ENCODE measurements at places on chromosomes 3 and 15.
A peak's percentile ranks its signal among the peaks of the same experiment; 100 is the strongest.

DNA sequence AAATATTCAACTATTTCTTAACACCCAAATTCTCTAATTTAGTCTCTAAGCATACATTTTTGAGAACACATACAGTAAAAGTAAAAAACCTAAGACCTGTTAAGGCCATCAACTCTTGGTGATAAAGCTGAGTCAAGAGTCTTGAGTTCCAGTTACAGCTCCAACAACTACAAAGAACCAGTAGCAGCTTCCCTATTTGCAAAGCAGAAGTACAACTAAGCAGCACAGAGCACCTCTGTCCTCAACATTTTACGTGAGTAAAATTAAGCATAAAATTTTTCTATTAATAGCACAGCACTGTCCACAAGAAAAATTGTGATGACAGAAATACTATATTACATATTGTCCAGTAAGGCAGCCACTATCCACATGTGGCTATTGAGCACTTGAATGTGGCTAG lies 4.4 kb downstream of the PCOLCE2 start:
- DNase-seq: no peak

DNA sequence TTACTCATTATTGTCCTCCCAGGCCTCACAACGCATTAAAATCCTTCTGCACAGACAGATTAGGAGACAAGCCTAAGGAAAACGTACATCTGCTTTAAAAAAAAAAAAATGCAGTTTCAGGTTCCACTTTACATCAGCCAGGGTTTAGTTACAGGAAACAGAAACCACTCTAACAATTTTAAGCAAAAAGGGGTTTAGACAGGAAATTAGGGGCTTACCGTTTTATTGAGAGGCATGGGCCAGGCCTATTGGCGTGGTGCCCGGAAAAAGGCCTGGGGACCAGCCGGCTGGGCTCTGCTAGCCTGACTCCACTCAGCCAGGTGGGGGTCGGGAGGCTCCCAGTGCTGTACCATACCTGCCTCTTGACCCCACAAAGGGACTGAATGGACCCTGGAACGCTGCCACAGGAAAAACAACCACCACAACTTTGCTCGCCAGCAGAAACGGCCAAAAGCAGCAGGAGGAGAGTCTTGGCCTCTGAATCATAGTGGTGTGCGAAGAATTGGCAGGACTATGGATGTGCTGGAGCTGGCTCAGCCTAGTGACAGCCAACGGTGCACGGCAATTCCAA lies 124.3 kb downstream of the CHSY1 start:
- DNase-seq: no peak

DNA sequence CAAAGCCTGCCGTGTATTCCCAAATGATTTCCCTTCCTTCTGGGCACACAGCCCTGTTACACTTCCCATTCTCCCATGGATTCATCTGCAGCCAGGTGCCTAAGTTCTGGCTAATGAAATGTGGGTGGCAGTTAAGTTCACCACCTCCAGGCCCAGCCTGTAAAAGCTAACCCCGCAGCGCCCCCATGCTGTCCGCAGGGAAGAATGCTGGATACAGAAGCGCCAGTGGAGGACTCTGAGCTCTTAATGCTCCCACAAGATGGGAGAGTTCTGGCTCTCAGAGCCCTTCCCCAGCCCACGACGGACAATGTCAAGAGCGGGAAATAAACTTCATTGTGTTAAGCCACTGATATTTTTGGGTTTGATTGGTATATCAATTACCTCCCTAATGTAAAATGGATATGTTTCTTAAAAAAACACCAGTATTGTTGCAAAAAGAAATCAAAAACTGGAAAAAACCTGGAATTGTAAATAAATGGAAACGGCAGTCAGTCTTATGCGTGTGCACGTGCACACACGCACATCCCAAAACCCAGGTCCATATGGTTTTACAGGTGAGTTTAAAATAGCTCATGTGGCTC lies 37.7 kb upstream of the FGD5 start:
- peak; percentile 74 for DNase-seq

GRCh38 chr15:74727727-74728126 lies 2.4 kb upstream of the CYP1A1 start:
- DNase-seq: no peak

DNA sequence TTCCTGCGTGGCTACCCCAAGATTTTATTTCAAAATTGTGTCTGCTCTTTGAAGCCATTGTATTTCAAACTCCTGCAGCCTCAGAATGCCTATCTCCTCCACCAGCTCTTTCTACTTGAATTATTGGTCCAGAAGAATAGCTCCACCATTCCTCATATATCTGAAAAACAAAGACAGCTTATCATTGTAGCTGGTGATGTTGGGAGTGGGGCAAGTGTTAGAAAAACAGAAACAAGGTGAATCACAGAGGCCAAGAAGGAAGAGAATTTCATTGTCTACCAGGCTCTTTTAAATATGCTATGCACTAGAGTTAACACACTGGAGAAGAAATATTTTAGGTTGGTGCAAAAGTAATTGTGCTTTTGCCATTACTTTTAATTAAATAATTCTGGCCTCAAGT lies 307.9 kb upstream of the ROPN1 start:
- DNase-seq: no peak

- DNase-seq: no peak
These were observed 873.0 kb downstream of the ROBO1 start for GRCh38 chr3:78894787-78895186.

- peak; percentile 41 for DNase-seq
These were observed 2.1 kb downstream of the TLE3 start for GRCh38 chr15:70095408-70096214.

GRCh38 chr15:41554915-41555314 lies 4.1 kb upstream of the TYRO3 start:
- no peak for DNase-seq

DNA sequence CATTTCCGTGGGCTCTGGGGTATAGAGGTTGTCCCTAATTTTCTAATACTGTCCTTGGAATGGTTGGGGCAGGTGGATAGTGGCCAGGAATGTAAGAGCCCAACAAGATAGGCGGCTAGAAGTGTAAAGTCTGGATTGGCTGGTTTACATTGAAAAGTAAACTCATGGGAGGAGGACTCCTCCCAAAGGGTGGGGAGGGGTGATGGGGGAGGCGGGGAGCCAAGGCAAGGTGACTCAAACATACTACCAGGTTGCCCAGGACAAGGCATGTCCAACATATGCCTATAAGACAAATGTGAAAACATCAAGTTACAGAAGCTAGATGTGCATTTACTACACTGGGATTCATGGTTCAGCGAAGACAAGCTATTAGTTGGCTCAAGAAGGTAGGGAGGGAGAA lies 14.3 kb upstream of the SAMMSON start:
- no peak for DNase-seq

DNA sequence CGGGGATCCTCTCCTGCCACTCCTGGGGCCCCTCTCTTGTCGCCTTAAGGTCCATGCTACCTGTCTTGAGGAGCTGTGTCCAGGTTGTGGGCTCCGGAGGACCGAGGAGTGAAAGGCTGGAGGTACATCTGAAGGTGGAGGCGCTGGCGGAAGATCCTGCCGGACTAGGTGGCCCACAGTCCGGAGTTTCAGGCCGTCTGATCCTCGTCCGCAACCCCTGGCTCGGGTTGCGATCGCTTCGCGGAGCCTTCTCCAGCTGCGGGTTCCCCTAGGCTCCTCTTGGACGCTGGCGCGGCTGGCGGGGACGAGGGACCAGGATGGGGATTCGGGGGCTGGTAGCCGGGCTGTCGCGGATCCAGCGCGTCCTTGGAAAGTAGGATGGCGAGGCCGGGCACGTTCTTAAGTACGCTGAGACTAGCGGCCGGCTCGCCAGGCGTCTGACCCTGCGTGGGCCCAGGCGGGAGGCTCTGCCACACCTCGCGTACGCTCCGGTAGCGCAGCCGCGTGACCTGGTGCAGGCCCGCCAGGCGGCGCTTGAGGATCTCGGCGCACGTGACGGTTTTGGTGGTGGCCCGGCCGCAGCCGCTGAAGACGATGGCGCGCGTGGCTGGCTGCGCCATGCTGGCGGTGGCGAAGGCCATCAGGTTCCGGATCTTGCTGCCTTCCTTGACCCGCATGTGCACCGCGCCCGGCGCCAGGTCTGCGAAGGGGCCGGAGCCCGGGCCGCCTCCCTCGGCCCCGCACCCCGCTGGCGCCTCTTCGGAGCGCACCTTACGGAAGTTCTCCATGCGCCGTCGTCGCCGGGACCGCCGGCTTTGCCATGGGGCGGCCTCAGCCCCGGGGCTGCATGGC lies 550 bp downstream of the RPP25 start:
- peak; percentile 77 for DNase-seq

GRCh38 chr15:52667597-52667996 lies 11.6 kb downstream of the ATOSA start:
- DNase-seq: no peak

DNA sequence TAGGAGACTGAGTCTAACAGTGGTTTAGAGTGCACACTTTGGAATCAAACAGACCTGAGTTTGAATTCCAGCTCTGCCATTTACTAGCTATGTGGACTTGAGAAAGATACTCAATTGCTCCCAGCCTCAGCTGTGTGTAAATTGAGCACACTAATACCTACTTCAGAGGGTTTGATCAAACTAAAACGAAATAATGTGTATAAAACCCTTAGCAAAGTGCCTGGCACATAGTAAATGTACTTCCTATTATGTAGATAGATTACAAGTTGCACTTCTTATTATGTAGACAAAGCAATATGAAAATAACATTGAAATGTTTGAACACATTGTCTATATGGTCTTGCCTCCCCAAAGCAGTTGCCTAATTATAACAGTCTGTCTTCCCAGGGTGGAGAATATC lies 180.6 kb downstream of the ANXA2 start:
- DNase-seq: no peak

GRCh38 chr15:43702174-43702573 lies 8.5 kb downstream of the CKMT1A start:
- DNase-seq: no peak

DNA sequence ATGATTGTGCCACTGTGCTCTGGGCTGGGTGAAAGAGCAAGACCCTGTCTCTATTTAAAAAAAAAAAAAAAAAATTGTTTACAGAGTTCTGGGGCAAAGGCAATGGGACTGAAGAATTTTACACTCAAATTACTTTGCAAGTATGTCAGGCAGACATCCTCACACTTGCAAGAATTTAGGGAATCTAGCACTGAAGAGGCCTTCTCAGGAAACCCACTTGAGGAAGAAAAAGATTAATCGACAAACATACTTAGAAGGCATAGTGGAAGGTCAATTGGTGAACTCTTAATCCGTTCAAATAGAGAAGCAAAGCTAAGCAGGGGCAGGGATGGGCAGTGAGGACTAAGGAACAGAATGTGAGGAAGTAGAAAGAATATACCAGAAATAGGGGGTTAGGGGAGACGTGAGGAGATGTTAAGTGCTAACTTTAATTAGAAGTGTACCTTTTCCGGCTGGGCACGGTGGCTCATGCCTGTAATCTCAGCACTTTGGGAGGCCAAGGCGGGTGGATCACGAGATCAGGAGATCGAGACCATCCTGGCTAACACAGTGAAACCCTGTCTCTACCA lies 15.0 kb downstream of the ST6GAL1 start:
- no peak for DNase-seq

- DNase-seq: no peak
These were observed 25.5 kb downstream of the ATP1B3 start for GRCh38 chr3:141901914-141902313.

DNA sequence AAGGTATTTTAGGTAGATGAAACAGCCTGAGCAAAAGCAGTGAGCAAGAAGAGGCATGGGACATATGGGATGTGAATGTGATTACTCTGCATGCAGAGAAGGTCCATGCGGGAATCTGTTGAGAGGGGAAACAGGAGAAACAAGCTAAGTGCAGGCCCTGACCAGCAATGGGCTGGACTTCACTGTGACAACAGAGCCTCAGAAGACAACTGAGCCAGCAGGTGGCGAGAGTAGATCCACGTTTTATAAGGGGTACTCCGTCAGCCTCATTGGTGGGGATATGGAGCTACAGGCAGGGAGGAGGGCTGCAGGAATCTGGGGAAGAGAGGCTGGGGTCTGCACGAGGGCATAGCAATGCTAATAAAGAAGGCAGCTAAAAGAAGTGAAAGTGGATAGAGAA lies 405.9 kb upstream of the LMCD1 start:
- peak; percentile 20 for DNase-seq

GRCh38 chr3:19757773-19758172 lies 176.2 kb downstream of the EFHB start:
- DNase-seq: no peak

DNA sequence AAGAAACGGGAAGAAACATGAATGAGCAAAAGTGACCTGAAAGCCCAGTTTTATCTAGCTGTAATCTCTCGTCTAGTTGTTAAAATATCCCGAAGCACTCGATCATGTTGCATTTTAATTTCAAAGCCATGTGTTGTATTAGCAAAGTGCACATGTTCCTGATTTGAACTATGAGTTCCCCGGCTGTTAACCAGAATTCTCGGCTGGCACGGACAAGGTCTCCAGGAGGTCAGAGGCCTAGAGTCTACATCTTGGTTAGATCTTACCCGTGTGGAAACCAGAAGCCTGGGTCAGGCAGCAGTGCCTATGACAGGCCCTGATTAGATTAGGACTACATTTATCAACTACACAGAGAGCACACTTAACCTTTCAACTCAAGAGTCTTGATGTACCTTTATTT lies 195.8 kb downstream of the CDIN1 start:
- no peak for DNase-seq

DNA sequence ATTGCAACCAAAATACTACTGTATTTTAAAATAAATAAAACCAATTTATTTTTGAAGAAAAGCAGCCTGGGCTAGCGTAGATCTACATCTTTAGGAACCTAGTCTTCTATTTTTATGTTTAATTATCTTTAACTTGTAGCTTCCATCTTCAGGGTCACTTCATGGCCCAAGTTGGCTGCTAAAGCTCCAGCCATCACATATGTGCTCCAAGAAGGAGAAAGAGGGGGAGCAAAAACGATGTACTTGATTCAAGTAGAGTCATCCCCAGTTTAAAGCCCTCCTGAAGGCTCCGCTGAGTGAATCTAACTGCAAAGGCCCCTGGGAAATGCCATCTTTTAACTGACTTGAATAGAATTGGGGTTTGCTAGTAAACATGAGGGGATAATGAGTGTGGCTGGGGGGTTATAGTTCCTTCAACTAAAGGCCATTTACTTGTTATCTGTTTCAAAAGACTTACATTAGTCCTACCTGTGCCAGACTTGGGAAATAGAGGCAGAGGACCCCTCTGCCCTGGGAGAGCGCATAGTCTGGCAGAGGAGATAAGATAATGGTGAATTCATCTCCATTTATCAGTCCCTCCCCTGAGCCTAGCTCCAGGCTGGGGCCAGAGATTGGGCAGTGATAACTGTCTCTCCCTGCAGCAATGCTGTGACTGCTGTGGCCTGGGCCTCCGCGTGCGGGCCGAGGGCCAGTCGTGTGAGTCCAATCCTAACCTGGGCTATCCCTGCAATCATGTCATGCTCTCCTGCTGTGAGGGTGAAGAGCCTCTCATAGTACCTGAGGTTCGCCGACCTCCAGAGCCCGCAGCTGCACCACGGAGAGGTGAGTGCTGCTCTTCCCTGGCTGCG lies 64.6 kb downstream of the FBLN2 start:
- DNase-seq: no peak

GRCh38 chr3:3353153-3353552 lies 173.7 kb upstream of the CRBN start:
- no peak for DNase-seq
